ENCODE measurements at places on chromosomes 4 and X.

- DNase-seq: no peak
Observed at GRCh38 chr4:53684136-53685130, 93.1 kb upstream of the LNX1 start.

DNA sequence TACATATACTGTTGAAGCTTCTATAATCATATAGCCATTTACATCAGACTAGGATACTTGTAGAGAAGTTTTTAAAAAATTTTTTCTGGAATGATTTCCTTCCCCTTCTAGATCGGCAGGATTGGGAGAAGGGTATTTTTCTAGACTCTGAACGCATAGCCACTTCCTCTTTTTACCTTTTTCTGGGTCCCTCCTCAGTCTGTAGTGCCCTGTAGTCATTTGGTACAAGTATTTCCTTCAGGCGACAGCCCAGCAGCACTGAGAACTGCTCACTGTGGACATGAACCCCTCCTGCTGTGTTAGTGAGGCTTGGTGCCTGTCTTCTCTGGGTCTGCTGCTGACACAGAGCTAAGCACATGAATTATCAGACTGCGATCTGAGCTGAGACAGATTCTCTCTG lies 255.4 kb downstream of the ARHGAP10 start:
- no peak for DNase-seq

- no peak for DNase-seq
Observed at GRCh38 chrX:2677764-2678163, 13.3 kb upstream of the CD99 start.

GRCh38 chrX:17375367-17375636 lies 302 bp downstream of the NHS start:
- DNase-seq: no peak

Measured in stimulated activated CD4-positive, alpha-beta T cell treated with anti-CD3 and anti-CD28 coated beads, Interleukin-12 subunit alpha, Interleukin-12 subunit beta, amount 100 ng/mL, for 4 hours (primary cell).